ENCODE measurements at places on chromosomes 16 and 17.

DNA sequence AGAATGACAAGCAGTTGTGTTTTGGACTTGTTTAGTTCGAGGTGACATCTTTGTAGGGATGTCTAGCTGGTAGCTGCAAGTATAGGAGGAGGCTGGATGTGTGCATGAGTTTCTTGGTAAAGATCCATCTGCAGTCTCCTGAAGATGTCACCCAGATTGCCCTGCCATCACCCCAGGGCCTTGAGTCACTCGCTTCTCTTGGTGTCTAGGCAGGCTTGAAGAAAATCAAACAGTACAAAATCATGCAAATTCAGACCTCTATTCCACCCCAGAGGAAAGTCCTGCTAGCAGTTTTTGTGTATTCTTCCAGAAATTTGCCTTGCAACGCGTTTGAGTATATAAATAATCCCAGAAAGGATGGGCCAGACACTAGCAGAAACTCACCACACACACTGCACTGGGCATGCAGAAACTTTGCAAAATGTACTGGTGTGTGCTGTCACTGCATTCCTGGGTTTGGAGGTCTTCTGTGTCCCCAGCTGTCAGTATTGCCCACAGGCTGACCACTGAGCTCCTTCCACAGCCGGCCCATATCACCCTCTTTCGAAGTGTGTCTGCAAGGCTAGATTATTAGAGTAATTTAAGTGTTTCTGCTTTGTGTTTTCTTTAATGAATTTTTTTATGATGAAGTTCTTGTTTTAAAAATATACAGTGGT, 51.5 kb downstream of the TENT4B start:
- no peak for DNase-seq

GRCh38 chr16:49756775-49757558, 98.9 kb downstream of the ZNF423 start:
- no peak for DNase-seq

DNA sequence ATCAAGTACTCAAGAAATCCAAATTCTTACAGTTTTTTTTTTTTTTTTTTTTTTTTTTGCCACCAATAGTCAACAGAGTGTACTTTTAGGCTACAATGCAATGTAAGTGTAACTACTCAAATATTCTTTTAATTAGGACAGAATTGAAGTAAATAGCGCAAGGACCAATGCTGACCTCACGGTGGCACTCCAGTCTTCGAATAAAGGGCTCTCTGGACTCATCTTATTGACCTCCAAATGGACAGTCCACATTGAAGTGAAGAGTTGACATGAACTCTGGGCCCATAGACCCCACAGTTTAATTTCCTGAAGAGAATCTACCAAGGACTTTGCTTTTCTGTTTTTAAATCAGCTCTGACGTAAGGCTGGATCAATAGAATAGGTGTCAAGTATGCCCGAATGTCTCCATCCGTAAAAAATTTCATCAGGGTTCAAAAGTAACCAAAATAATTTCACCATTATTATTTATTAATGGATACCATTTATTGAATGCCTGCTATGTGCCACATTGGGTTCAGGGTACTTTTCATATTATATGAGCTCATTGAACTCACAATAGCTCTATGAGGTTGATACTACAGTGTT, 7.3 kb upstream of the DDX52 start:
- DNase-seq, result no peak

- no peak for DNase-seq
These were observed 36.0 kb upstream of the SLC47A1 start for GRCh38 chr17:19497624-19498023.

GRCh38 chr17:2023692-2024571, 1.2 kb downstream of the RTN4RL1 start:
- no peak for DNase-seq

- no peak for DNase-seq
These were observed 76.6 kb downstream of the MAF start for GRCh38 chr16:79523971-79524370.

GRCh38 chr16:68077866-68078700, 7.1 kb upstream of the NFATC3 start:
- DNase-seq, result no peak

Data from stimulated activated CD8-positive, alpha-beta memory T cell treated with anti-CD3 and anti-CD28 coated beads, Interleukin-4, amount 100 ng/mL, for 4 hours (primary cell).